NCI-H146 (cell line): ENCODE measurements at places on chromosomes 7 and 10.

DNA sequence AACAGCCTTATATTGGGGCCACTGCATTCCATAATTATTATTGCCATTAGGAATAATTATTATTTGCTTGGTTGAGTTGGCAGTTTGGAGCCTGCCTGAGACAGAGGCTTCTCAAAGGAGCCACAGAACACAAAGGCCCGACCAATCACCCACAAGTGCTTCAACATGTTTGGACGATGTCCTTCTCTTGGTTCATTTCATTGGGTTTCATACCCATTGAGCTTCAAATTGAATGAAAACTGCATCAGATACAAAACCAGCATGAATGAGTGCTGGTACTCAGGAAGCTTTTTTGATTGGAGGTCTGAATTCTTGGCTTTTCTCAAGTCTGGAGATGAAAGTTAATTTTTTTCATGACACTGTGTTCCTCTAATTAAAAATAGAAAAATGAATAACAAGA is 168.3 kb downstream of the CREB5 start:
- DNase-seq, result no peak

DNA sequence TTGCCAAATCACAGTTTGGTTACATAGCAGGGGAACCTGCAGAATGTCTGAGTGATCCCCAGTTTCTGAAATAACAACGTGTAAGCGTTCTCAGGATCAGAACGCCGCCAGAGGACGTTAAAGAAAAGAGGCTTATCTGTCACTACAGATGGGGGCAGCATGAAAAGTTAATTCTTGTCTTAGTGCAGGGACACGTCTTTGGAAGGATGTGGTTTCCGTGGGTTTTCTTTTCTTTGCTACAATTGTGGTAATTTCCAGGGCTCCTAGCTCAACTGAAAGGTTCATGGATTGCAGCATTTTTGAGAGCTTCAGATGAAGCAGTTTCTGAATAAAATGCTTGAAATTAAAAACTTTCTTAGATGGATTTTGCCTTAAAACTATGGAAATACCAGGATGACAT is 106.6 kb downstream of the PRKCQ start:
- no peak for DNase-seq

GRCh38 chr7:121080913-121081326 is 92.4 kb downstream of the CPED1 start:
- DNase-seq, result no peak

GRCh38 chr10:97099089-97099488 is 86.7 kb downstream of the SLIT1 start:
- no peak for DNase-seq

GRCh38 chr7:7829667-7830066 is 111.3 kb upstream of the RPA3 start:
- peak; percentile 26 for DNase-seq

- no peak for DNase-seq
These were observed 6.0 kb downstream of the TEX47 start for GRCh38 chr7:88789480-88790064.

DNA sequence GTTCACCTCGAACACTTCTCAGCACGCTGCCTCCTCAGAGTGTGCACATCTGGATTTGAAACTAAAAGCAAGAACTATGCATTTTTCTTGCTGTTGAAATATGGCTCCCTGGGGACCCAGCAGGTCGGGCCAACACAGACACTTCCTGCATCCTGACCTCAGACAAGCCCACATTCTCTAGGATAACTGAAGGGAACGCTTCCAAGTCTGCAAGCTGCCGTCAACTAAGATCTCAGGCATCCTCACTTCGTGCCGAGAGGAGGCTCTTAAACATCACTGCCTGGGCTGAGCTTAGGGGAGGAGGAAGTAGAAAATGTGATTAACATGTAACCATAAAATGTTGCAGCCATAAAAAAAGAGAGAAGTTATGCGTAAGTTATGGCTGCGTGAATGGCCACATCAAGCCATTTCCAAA is 65.5 kb downstream of the PYROXD2 start:
- DNase-seq, result no peak
